ENCODE measurements at places on chromosomes 4 and X.

GRCh38 chr4:189177130-189177529 lies 763.5 kb upstream of the FRG1 start:
- DNase-seq, result no peak

GRCh38 chr4:107243141-107243781 lies 207.1 kb upstream of the DKK2 start:
- DNase-seq, result no peak

DNA sequence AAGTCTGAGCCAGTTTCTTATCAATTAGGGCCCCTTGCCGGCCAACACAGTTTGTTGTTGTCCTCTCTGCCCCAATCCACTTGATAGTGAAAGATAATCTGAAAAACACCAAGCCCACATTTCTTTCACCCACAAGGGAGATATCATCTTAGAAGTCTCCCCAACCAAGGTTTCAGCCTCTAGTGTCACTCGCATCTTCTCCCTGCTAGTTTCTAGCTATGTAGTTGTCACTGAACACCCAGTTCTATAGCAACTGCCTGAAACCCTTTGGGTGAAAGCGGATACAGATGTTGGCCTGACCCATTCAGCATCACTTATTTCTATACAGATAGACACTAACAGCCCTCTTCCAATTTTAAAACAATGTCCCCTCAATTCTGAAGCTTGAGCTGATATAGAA lies 116.3 kb downstream of the BMP15 start:
- no peak for DNase-seq

GRCh38 chr4:15738877-15739276 lies 36.0 kb downstream of the BST1 start:
- DNase-seq, result no peak

GRCh38 chr4:169099771-169100180 lies 89.7 kb upstream of the CBR4 start:
- DNase-seq, result no peak

DNA sequence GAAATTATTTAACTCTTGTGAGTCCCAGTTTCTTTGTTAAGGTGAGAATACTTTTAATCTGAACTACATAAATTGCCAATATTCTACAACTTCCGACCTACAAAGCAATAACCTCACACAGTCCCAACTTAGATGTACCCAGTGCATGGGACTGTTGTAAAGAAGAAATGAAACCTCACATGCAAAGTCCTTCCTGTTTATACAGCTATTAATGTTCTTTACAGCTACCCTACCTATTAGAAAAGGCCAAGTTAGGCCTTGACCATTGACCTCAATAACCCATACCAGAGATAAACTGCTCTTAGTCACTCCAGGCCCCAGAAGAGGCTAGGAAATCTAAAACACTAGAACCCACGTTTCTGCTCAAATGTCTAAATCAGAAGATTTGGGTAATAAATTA lies 920.1 kb upstream of the TENM3 start:
- no peak for DNase-seq

DNA sequence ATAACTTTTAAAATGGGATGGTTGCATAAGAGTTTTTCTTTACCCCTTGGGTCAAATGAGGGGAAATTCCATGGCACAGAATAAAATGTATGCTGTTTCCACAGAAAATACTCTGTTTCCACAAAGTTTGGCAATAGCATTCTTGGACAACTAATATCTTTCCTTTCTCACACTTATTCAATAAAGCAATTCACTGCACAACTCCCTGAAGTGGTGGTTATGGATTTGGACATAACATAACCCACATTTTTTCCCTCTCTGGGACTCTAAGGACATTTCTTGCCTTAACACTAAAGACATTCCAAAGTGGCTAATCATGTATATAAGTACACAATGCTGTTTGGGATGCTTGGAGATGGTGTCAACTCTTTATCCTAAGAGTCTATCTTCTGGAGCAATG lies 51.7 kb upstream of the GPM6B start:
- DNase-seq, result no peak

- DNase-seq, result no peak
These were observed 132.6 kb downstream of the SCFD2 start for GRCh38 chr4:53233114-53233795.

- no peak for DNase-seq
These were observed 101.9 kb upstream of the RBPJ start for GRCh38 chr4:26218677-26219605.

DNA sequence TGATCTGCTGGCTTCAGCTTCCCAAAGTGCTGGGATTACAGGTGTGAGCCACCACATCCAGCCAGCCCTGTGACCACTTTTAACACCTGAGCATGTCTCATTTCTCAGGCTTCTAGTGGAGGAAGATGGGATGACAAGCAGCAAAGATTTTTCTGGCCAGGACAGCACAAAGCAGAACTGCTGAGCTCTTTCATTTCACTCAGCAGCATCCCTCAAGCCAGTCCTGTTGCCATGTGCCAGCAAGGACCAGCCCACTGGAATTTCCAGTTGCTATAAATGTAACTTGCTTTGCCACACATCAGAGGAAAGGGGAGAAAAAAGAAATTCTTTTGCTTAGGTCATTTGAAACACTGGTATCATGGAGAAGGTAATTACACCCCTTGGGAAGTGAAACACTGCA lies 75.9 kb downstream of the SLC9A7 start:
- no peak for DNase-seq

- DNase-seq, result no peak
These were observed 90.9 kb downstream of the EGF start for GRCh38 chr4:110003401-110004187.

Data from NCI-H187 (cell line).